ENCODE measurements at places on chromosomes 7 and 10. TPM values are rescaled to one million over a fixed set of nuclear protein-coding genes. Genes with fewer than 3 reads are reported as not detected.

Gene SPDYE8
- not detected for total RNA-seq

Gene VAX1
- total RNA-seq = not detected

Gene SCART1
- 1.3 TPM for total RNA-seq

DNA sequence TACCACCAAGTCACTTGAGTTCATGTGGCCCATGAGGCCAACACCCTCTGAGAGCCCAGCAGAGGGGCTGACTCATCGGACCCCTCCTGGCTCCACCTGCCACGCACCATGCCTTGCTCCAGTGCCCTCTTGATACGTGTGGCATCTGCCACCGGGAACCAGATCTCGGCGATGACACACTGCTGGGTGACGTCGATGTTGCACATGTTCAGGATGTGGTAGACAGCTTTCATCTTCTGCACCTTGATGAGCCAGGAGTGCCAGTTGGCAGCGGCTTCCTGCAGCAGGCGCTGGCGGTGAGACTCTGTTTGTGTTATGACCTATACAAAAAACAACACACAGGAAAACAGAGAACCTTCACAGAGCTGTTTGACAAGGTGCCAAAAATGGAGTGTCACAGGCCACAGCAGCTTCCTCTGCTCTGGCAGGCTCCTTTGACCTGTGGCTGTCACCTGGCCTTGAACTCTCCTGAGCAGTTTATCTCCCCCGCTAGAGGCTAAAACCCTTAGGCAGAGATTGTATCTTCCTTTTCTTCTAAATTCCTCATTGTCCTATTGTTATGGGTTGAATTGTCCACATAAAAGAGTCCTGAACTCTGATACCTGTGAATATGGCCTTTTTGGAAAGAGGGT lies 45.2 kb upstream of the TMEM213 start:
- peak; percentile 95 for DNase-seq

DNA sequence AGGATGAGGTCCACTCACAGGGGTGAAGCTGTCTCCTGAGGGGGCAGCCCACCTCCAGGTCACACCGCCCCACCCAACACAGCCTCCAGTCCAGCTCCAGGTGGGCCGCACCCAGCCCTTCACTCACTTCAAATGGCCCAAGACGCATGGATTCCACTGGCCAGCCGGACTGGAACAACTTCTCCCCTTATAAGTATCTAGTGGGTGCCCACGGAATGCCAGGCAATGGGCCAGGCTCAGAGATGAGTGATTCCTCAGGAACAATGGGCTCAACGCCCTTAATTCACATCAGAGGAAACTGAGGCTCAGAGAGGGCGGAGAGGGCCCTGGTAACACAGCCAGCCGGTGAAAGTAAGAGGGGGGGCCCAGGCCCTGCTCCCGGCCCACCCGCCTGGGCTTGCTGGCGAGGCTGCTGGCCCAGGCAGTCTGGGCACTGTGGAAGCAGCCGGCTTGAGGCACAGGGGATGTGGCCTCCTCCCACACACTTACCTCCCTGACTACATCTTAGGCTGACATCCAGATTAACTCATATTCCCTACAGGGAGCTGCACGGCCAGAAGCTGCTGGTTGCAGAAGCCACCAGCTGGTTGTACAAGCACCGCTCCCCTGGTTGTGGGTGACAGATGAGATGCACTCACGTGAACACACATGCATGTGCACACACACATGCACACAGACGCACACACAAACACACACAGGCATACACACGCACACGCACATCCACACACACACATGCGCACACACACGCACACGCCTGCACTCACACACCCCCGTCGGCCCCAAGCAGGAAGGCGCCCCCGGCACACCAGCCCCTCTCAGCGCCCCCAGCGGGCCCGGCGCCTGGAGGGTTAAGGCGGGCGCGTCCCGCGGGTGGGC lies 1.0 kb upstream of the FAM20C start:
- DNase-seq = peak; percentile 75

Measured in mammary epithelial cell (primary cell).